ENCODE measurements at places on chromosomes 7 and 10. TPM values are rescaled to one million over a fixed set of nuclear protein-coding genes. Genes with fewer than 3 reads are reported as not detected.
A peak's percentile ranks its signal among the peaks of the same experiment; 100 is the strongest.

GRCh38 chr10:73786512-73786885 lies 1.1 kb downstream of the ZSWIM8 start:
- H3K27ac ChIP-seq = no peak overlapping the region
- peak overlapping the region; percentile 99 for H3K4me3 ChIP-seq

DNA sequence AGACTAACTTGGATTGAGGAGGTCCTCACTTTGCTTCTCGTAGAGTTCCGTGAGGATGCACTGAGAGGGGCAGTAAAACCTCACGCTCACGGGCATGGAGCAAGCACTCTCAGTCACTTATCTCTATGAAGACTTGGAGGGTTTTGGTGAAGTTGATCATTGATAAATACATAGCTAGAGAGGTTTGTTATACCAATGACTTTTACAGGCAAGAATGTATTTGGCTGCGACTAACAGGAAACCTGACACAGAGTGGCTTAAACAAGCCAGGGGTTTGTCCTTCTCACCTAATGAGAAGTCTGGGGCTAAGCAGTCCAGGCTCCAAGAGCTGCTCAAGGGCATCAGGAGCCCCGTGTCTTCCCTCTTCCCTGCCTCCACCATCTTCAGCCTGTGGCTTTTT lies 6.1 kb downstream of the BICC1 start:
- no peak overlapping the region for H3K27ac ChIP-seq
- H3K27me3 ChIP-seq = no peaks in the 10 kb centered on the region
- H3K4me1 ChIP-seq = no peaks in the 10 kb centered on the region

The ADK gene
- total RNA-seq = 84.7 TPM

DNA sequence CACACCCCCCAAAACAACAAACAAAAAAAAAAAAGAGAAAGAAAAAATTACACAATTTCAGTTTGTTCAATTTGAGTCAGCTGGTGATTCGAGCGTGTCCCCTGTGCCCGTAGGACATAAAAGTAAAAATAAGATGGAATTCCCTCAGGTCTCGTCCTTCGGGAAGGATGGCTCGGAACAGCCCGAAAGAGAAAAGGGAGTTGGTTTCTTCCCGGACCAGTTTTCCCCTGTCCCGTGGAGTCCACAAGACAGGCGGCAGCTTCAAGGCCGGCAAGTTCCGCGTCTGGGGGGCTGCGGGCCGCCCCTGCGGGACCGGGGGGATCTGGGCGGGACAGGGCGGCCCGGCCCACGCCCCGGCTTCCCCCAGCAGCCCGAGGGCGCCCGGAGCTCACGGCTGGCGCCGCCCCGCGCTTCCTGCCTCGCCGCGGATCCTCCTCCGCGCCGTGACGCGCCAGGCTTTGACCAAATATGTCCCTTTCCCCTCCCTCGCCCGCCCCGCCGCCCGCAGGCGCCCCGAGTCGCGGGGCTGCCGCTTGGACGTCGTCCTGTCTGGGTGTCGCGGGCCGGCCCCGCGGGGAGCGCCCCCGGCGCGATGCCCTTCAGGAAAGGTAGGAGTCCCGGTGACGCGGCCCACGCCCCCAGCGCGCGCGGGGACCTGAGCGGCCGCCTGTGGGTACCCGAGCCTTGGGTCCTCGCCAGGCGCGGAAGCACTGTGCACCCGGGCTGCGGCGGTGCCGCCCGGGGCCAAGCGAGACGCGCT lies 55.8 kb downstream of the RBM17 start:
- H3K4me1 ChIP-seq = peaks cover 11% of the 10 kb centered on the region
- H3K4me3 ChIP-seq = peak overlapping the region; percentile 87
- peak overlapping the region; percentile 72 for H3K27ac ChIP-seq

DNA sequence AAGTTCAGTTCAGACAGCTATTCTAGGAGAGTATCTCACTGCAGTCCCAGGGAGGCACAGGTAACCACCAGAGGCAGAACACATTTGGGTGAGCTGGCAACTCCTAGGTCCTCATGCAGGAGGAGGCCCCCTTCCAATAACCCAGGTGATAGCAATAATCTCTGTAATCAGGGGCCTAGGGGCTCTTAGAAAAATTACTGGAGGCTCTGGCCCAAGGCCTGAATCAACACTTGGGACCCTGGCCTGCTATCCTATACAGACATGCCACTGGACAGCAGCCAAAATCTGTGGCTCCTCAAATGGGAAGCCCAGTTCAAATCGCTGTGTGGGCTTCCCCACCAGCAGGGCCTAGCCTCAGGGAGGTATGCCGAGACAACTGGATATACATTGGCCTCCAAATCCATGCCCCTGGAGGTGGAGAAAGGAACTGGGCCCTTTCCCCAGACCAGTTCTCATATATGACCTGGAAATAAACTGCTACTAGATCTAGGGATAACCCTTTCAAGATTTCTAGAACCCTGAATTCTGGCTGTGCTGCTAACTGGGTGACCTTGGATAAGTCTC lies 1.6 kb downstream of the AVPI1 start:
- H3K36me3 ChIP-seq = no peaks in the 10 kb centered on the region
- H3K4me3 ChIP-seq = no peak overlapping the region
- H3K4me1 ChIP-seq = peaks cover 41% of the 10 kb centered on the region

The NODAL gene
- total RNA-seq = not detected

The GFRA1 gene
- total RNA-seq = 4.6 TPM

DNA sequence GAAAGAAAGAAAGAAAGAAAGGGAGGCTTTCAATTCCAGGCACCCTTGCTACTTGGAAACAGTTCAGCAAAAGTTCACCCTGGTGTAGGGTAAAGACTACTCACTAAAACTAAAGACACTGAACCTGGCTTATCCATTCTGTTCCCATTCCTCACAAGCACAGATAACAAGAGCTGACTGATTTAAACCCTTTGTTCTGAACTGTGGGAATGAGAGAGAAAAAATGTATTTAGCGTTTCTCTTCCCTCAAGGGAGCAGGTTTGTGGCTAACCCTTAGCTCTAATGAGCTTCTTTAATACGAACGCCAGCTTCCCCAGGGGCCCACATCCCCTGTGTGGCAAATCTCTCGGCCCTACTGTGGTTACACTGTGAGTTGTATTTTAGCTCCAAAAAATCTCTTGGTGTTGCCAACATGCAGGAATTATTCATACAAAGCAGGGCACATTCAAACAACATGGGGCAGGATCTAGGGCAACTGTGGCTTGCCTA lies 23.3 kb downstream of the PRTFDC1 start:
- H3K36me3 ChIP-seq = no peaks in the 10 kb centered on the region
- no peak overlapping the region for H3K4me3 ChIP-seq
- H3K4me1 ChIP-seq = peaks cover 8% of the 10 kb centered on the region
- no peak overlapping the region for H3K27ac ChIP-seq

DNA sequence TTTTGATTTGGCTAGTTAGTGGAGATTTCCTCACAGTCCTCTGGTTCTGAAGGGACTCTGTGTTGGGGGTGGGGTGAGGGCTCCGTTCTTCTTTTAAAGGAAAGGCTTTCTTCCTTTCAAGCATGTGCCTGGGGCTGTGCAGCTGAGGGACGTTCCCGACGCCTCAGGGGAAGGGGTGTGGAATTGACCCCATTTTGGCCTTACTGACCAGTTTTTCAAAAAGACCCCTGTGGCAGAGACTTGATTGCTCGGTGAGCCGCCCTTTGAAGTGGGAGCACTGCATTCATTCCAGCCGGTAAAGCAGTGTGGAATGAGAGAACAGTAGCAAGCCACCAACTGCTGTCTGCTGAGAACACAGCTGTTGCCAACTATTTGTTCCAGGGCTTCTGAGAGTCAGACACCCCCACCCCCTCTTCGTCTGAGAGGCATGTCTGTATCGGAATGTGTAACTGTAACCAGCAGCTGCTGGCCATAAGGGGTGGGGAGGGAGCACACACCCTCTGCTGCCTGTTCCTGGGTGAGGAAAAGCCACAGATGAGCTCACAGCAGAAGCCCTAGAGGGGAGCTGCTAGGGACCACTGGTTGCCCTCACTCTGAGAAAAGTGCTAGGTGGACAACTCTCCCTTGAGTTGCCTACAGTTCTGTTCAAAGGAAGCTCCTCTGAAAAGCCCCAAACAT lies 33.2 kb downstream of the WBP1L start:
- H3K4me3 ChIP-seq = peak overlapping the region; percentile 21
- peak; percentile 97 for DNase-seq
- peak overlapping the region; percentile 99 for H3K27ac ChIP-seq
- no peaks in the 10 kb centered on the region for H3K36me3 ChIP-seq
- peaks cover 94% of the 10 kb centered on the region for H3K4me1 ChIP-seq

The ABCA13 gene
- 12.7 TPM for total RNA-seq

GRCh38 chr7:77543910-77544309 lies 6.8 kb downstream of the PTPN12 start:
- H3K36me3 ChIP-seq = no peaks in the 10 kb centered on the region
- DNase-seq = no peak
- no peak overlapping the region for H3K4me3 ChIP-seq
- H3K4me1 ChIP-seq = peaks cover 8% of the 10 kb centered on the region

Data from thyroid gland (tissue), 4 donors.